ENCODE measurements at places on chromosomes 1 and 21.

DNA sequence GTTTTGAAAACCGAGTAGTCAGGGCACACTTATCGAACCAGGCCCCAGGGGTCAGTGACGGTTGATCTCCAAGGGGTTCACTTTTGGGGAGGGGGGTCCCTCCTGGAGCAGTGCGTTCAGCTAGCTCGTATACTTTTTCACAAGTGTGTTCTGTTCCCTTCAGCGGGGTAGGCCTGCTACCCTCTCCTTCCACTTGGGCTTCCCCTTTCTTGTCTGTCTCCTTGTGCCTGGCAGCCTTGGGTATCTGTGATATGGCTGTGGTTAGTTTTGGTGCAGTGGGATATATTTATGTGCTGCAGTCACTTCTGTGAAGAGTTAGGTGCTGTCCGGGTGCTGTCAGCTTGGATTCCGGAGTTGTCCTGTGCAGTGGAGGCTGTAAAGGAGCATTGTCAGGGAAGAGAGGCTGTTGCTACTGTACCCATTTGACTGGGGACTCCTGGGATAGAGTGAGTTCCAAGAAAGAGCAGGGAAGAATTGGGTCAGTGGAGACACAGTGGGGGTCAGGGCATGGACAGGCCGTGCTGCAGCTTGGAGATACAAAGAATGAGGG is 29.7 kb downstream of the ADARB1 start:
- no peak for DNase-seq

DNA sequence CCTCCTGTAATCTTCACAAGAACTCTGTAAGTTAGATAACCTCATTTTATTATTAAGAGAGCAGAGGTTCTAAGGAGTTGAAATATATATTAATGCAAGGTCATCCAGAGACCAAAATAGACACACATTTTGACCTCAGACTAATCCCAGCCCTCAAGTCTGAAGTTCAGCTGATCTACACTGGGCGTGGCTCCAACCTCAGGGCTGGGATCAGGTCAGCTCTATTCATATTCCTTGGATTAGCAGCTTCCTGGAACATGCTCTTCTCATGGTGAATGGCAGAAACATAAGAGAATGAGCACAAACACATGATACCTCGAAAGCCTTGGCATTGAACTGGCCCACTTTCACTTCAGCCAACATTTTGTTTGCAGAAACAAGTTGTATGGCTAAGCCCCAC is 200.8 kb upstream of the ST6GALNAC5 start:
- no peak for DNase-seq

GRCh38 chr1:47388891-47389238 is 27.2 kb upstream of the FOXE3 start:
- peak; percentile 36 for DNase-seq

DNA sequence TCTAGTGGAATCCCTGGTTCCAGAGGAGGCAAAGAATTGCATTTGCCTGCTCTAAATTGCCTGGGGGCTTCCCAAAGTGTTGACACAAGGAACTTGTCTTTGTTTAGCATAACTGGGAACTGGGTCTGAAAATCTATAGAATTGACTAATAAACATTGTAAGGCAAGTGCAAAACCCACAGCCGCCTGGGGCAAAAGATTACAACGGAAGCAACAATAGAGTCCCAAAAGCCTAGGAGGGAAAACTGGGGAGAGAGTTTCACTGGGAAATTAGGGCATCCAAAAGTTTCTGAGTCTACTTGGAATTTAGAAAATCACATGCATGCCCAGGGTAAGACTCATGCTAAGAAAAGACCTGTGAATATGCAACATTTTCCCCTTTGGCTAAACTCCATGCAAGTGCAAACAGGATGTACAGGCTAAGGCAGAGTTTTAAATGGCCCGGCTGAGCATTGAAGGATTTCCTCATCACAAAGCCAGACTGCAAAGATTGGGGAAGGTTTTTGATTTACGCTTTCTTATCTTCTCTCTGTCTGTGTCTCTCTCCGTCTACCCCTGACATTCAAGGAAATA is 725.3 kb upstream of the NCAM2 start:
- DNase-seq = no peak

- DNase-seq = no peak
Observed at GRCh38 chr1:240732390-240732789, 120.4 kb upstream of the GREM2 start.

DNA sequence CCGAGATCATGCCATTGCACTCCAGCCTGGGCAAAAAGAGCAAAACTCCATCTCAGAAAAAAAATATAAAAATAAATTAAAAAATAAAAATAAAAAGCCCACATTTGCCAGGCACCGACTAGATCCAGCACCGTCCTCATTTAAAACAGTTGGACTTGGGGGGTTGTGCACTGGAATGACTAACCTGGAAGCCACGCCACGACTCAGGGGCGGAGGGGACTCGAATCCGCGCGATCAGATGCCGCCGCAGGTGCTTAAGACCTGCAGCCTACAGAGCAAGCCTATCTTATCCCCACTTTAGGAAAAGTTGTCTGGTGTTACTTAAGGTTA is 38.5 kb downstream of the ZBTB8OS start:
- no peak for DNase-seq

- no peak for DNase-seq
Observed at GRCh38 chr1:173341307-173341706, 134.2 kb upstream of the TNFSF4 start.

DNA sequence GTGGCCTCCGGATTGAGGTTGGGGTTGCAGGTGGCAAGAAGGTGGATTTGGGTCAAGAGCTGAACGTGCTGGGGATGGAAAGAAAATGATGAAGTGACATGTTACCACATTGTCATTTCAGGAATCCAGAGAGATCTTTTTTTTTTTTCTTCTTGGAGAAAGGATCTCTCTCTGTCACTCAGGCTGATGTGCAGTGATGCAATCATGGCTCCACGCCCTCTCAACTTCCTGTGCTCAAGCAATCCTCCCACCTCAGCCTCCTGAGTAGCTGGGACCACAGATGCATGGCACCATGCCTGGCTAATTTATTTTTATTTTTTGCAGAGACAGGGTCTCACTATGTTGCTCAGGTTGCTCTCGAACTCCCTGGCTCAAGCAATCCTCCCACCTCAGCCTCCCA is 80.6 kb downstream of the GON4L start:
- no peak for DNase-seq

DNA sequence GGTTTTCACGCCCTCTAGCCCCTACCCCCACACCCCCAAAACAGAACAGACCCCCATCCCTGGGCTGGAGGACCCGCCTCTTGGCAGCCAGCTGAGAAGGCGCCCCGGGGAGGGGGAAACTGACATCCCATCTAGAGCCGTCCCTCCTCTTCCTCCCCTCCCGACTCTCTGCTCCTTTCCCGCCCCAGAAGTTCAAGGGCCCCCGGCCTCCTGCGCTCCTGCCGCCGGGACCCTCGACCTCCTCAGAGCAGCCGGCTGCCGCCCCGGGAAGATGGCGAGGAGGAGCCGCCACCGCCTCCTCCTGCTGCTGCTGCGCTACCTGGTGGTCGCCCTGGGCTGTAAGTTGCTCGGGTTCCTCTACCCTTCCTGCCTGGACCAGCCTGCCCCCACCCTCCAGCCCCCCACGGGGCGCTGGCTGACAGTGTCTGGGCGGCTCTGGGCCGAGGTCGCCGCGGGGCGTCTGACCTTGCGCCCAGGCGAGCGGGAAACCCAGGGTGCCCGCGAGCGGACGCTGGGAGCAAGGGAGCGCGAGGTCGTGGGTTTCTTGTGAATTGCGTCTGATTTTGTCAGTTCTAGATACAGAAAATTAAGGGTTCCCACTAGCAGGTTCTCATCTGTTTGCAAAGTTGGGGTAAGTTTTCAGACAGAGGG is 618 bp downstream of the JAM2 start:
- DNase-seq = peak; percentile 19

- DNase-seq = no peak
Observed at GRCh38 chr1:233379869-233380438, 52.4 kb downstream of the MAP3K21 start.

GRCh38 chr1:232037774-232038388 is 411.3 kb downstream of the DISC1 start:
- no peak for DNase-seq

DNA sequence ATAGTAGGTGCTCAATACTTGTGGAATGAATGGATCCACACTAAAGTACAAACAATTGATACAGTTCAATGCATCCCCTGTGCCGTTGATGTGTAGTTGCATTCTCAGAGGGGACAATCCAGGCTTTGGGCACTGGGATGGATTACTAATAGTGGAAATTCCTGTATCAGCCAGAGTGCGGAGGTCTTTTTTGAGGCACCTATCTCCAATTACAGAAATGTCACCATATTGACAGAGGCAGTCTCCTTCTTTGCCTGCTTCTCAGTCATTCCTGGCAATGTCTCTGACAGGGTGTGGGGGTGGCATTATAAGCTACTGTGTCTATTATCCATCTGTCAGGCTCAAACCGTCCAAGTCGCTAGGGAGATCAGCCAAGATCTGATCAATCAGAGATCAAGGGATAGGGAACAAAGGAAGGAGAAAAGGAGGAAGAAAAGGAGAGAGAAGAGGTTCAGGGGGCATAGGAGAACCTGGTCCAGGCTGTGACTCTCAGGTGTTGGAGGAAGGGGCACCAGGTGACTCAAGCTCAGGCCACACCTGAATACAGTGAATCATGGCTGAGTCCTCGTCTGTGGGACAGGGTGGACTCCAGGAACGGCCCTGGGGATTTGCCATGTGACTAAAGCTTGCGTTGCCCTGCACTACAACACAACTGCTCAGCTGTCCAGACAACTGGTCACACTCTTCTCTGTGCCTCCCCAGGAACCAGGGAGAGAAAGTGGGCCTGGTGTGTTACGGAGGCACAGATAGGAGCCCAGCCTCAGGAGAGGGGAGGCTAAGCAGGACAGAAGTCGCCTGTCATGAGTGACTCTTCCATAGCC is 3.4 kb upstream of the LAMB3 start:
- no peak for DNase-seq

GRCh38 chr1:92444351-92444750 is 42.4 kb downstream of the GFI1 start:
- DNase-seq = no peak

DNA sequence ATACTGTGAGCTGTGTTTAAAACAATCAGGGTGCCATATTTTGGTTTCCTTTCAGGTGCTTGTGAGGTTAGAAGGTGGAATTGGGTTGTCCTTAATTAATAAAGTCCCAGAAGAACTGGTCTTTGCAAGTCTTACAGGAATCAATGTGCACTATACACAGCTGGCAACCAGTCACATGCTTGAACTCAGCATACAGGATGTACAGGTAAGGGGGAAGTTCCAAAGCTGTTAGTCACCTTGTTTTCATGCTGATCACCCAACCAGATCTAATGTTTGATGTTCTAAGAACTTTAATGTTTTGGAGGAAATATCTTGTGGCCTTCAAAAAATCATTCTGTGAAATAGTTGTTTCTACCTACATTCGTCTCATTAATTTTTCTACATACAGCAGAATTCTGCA is 156.3 kb downstream of the VPS13D start:
- no peak for DNase-seq

DNA sequence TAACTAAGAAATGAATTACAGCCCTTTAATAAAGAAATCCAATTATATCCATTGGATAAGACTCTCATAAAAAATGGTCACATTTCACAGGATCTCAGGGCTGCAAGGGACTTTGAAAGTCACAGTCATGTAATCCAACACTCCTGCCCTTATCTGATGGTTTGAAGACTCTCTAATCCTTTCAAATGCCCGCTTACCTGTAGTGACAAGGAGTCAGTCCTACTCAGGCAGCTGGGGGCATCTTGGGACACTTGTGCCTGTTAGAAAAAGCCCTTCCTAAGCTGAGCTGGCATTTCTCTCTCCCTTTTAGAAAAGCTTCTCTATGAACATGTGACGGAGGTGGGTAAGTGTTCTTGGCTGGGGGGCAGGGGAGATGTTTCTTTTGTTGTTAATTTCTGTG is 11.0 kb upstream of the ZNF691 start:
- DNase-seq = no peak

Data from activated CD4-positive, alpha-beta T cell treated with anti-CD3 and anti-CD28 coated beads for 24 hours (primary cell).